ENCODE measurements at places on chromosomes 7 and 10.

DNA sequence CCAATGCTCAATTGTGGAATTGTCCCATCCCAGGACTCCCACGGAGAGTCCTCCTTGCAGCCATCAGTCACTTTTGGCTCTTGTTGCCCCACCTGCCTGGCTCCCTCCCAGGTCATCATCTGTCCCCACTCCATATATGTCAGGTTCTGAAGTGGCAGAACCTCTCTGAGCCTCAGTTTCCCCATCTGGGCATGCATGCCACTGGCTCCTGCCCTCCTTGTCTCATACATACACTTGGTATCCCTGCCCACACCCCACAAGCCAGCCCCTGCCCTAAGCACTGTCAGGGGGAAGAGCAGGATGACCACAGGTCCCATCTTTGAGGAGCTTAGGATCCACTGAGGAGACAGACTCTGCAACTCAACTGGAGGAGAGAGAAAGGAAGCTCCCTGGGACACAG lies 156.9 kb downstream of the GRID1 start:
- DNase-seq = no peak

DNA sequence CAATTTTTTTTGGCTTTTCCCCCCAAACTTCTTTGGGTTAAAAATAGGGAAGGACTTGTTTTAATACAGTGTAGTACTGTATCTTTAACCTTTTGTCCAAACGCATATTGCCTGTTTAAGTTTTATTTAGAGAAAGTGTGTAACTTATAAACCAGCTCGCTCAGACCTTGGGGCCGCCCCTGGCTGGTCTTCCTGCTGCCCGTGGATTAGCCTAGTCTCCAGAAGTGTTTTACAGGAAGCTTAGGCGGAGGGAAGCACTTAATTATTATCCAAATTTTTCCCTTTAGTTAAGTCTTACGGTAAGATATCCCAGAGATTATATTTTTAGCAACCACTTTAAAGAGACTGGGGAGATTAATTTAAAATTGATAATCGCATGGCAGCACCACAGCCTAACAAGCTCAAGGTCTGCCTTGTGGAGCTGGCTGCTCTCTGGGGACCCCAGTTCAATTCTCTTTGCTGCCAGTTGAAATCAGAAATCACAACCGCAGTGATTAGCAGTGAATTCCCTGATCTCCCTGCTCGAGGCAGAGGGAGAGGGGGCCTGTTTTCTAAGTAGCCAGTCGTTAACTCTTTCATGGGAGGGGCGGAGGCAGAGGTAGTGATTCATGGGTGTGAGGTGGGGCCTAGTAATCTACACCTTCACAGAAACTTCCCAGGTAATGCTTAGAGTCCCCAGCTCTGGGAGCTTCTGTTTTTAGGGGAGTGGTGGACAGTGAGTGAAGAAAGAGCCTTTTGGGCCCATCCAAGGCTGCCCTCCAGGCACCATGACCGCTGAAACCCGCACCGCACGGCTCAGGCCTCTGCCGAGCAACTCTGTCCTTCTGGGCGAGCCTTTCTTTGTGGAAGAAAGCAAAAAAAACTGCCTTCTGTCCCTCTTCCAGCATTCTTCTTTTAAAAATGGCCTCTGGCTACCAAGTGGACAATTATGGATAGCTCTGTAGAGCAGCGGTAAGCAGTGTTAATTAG lies 548.7 kb upstream of the GALNT17 start:
- DNase-seq = no peak

DNA sequence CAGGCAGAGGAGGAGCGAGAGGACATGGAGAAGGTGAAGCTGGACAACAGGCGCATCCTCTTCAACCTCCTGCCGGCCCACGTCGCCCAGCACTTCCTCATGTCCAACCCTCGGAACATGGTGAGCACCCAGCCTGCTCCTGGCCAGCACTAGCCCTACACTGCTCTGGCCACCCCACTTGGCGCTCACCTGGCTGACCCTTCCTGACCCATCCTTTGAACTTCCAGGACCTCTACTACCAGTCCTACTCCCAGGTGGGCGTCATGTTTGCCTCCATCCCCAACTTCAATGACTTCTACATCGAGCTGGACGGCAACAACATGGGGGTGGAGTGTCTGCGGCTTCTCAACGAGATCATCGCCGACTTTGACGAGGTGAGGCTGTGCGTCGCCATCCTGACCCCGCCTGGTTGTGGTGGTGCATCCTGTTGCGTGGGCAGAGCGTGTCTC lies 129.2 kb downstream of the ADCY1 start:
- no peak for DNase-seq

- no peak for DNase-seq
Observed at GRCh38 chr10:71221586-71222202, 9.3 kb downstream of the UNC5B start.

- DNase-seq = no peak
Observed at GRCh38 chr10:21532694-21533466, 1.2 kb upstream of the MLLT10 start.

GRCh38 chr7:120442838-120443237 lies 169.9 kb downstream of the KCND2 start:
- no peak for DNase-seq

DNA sequence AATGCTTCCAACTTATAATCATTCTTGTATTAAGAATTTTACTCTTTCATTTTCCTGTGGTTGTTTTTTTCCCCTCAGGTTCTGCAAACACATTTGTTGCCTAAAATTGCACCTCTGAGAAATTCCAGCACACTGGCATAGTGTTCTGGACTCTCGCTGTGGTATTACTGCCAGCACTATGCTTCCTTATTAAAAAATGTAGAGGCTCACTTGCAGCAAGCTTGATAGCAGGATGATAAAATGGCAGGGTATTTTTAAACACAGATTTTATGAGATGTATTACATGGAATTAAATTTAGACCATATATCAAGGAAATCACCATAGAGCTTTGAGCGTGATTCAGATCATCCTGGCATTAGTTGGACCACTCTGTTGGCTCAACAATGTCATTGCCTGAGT lies 416.7 kb upstream of the AKR1E2 start:
- DNase-seq = no peak

- no peak for DNase-seq
Observed at GRCh38 chr10:88651101-88651551, 13.1 kb upstream of the LIPF start.

DNA sequence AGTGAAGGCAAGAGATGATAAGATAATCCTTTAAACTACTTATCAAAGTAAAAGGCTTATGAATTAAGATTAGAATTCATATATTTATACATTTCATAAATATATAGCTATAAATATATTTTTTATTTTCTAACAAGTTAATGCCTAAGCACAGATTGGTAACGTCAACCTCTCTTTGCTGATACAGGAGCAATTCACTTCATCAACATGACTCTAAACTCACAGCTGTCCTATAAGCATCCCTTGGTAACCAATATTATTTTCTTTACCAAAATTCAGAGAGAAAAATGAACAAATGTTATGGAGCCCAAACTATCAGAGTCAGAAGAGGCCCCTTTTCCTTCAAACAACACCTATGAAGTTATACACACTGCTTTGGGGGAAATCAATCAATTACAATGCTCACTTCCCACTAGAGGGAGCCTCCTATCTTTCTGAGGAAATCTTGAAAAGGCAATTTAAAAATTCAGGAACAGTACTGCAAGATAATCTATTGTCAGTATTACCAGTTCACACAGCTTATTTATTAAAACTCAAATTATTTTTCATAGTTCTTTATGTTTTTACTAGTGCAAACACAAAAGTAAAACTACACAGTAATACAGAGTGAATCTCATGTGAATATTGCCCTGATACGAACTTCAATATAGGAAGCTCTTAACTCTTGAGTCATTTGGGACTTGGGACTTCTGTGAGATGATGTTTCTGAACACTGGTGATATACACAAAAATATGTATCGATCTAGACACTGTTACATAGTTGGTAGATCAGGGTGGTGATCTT lies 51.0 kb upstream of the NOBOX start:
- no peak for DNase-seq

- DNase-seq = no peak
Observed at GRCh38 chr10:110600487-110601101, 33.1 kb downstream of the SMC3 start.

DNA sequence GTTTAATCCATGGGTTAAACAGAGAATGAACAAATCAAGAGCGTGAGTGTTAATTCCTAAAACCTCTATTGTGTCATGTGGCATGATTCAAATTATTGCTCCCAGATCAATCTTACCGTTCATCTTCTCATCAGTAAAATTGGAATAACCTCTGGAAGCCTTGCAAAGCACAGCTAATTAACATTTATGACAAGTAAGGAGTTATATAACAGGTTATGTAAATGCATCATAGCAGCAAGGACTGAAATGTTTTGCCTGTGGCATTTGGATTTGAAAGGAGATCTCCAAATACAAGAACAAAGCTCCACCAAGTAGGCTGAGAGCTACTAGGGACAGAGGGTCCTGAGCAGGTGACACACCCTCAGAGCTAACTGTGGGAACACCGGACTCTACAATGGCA lies 502.9 kb upstream of the CELF2 start:
- no peak for DNase-seq

- DNase-seq = no peak
Observed at GRCh38 chr7:142300689-142301088, 42.8 kb upstream of the PRSS58 start.

Measured in T-helper 22 cell (primary cell).